Fibroblast of skin of right quadriceps (primary cell): ENCODE measurements at places on chromosomes 16 and 17.

DNA sequence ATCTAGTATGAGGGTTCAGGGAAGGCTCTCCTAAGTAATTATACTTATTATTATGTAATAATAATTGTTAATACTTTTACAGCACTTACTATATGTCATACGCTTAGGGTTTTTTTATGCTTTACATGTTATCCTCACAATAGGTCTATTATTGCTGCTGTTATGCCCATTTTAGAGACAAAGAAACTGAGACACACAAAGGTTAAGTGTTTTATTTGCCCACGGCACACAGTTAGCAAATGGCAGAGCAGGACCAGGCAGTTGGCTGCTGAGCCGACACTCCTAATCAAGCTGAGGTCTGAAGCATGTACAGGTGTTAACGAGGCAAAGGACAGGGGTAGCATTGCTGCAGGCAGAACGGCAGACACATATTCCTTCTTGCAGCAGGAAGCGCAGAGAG, 443.5 kb downstream of the GRIN2A start:
- DNase-seq = no peak

DNA sequence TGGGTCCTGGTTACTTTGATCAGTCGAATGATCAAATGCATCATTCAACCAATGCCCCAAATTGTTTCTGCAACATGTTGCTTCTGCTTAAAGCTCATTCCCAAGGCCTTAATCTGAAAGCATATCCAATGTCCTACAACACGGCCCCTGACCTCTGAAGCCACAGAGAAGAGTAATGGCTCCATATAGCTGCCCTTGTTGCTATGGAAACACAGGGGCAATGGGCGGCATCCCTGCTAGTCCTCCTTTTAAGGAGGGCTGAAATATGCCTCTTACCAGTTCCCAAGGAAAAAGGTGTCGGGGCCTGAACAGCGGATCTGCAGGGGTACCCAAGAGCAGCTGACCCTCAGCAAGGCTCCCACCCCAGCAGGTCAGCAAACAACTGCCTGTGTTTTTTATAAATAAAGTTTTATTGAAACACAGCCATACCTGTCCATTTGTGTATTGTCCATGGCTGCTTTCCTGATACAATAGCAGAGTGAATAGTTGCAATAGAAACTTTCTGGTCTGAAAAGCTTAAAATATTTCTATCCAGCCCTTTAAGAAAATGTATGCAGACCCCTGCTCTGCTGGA, 210.4 kb downstream of the XYLT1 start:
- no peak for DNase-seq

DNA sequence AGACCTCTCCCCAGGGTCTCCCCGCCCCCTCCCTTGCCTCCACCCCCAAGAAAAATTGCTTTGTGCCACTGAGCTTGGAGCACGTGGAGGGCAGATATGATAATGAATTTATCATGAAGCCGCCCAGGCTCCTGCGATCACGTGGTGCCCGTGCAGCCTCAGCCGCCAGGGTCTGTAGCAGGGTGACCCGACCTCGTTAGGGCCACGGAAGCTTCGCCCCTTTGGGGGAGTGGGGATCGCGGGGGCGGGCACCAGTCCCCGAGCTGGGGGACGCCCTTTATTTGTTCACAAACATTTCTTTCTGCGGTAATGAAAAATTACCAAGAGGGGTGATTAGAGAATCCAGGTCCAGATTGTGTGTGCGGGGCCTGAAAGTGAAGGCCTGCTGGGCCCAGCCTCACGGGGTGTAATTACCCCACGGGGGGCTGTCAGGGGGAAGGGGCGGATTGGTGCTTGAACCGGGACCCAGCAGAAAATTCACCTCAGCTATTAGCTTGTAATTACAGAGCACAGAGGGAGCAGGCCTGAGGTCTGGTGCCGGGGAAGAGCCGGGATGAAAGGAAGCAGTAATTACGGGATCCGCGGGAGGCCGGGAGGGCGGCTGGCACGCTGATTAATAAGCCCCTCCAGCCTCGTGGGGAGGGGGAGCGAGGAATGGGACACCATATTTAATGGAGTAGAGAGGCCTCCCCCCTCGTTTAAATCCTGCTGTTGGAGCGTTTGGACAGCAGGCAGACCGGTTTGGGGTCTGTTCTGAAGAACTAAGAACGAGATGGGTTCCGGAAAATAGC, 13.3 kb downstream of the GSE1 start:
- no peak for DNase-seq

- peak; percentile 24 for DNase-seq
Observed at GRCh38 chr17:77196251-77196650, 55.5 kb downstream of the SEC14L1 start.

DNA sequence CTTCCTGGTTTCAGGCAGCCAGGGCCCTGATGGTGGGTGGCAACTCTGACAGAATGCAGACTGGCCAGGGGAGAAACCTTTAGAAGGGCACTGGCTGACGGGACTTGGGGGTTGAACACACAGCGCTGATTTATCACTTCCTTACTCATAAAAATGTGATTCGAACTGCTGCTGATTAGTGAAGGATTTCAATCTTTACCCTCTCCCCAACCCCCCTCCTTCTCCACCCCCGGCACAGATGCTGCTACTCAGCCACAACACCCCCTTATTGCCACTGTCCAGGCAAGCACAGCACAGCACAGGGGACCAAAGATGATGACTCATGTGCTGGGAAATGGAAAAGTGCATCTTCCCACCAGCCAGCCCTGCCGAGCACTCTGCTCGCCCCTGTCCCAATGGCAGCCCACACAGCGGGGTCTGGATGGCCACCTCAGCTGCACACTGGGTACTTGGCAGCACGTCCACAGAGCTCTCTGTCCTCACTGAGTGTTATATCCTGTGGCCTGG, 70.1 kb downstream of the SMG6 start:
- peak; percentile 84 for DNase-seq

DNA sequence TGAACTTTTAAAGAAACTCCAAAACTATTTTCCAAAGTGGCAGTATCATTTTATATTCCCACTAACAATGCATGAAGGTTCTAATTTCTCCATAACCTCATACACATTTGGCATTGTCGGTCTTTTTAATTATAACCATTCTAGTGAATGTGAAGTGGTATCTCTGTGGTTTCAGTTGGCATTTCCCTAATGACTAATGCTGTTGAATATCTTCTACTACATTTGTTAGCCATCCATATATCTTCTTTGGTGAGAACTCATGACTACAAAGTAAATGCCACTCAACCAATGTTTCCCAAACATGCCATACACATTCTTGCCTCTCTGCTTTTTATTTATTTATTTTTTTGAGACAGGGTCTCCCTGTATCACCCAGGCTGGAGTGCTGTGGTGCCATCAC, 31.7 kb upstream of the TAOK1 start:
- DNase-seq = peak; percentile 28

- no peak for DNase-seq
Observed at GRCh38 chr16:17224350-17224749, 246.4 kb downstream of the XYLT1 start.

- no peak for DNase-seq
Observed at GRCh38 chr17:14084955-14085354, 15.7 kb downstream of the COX10 start.

- DNase-seq = no peak
Observed at GRCh38 chr16:12498077-12498476, 305.6 kb downstream of the CPPED1 start.

GRCh38 chr17:72825218-72825617, 267.3 kb downstream of the SLC39A11 start:
- no peak for DNase-seq

DNA sequence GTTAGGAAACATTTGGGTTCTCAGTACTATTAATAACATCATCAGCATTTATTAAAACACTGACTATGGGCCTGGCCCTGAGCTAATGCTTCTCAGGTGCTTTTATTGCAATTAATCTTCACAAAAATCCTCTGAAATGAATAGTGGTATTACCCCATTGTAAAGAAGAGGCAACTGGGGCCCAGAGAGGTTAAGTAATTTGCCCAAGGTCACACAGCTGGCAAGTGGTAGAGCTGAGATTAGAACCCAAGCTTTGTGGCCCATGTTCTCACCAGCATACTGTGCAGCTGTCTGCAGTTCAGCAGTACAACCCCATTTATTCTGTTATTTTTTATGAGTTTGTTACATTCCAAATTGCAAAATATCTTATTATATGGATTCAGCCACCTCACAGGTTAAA, 82.3 kb downstream of the TBC1D16 start:
- DNase-seq = no peak

DNA sequence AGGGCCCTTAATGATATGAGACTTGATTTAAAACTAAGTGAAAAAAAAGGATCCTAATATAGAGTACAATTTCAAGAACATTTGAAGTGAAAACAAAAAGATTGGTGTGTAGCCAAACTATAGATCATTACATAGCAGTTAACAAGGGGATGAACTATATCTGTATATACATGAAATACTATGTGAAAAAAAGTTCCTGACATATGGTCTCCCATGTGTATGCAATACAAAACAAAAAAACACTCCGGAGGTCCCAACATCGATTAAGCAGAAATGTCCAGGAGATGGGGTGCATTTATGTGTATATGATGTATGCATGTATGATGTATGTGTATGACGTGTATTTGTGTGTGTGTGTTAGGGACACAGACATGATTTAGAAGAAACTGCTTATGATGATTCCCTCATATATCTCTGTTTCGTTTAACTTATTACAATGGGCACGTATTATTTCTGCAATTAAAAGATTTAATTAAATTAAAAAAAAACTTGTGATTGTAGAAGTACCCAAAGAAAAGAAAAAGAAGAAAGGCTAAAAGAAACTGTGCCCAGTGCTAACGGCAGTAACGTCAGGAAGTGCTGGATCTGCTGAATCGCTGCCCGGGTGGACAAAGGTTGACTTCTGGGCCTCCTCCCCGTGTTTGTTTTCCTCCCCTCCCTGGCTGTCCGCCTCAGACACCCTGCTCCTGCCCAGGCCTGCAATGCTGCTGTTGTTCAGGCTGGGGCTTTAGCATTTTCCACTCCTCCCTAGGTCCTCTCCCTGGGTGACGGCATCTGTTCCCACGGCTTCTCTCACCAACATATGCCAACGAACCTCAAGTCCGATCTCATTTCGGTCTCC, 36.9 kb downstream of the TBX4 start:
- no peak for DNase-seq

DNA sequence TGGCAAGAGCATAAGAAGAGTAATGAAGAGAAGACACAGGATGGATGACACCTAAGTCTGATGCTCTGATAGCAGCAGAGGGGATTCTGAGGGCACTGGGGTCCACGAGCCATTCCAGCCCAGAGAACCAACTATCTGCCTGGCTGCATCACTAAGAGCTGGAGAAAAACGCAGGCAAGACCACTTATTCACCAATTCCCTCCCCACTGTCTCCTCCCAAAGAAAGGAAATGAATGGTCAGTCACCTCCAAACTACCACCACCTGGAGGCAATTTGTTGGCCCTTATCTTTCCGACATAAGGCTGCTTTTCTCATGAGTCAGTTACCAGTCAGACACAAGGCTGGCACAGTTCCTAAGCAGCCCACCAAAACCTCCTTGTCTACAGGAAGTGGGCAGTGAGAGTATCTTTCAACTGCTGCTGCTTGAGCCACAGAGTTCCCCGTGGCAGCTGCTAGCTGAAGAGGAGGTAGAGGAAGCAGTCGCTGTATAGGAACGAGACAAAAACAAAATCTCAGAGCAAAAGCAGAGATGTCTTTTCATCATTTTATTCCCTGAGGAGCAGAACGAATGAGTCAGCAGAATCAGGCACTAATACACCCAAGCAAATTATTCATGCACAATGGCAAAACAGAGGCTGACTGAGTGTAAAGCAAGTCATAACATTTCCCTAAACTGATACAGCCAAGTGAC, 111.1 kb downstream of the SMG6 start:
- DNase-seq = peak; percentile 99

GRCh38 chr17:55576996-55577586, 65.8 kb upstream of the SMIM36 start:
- peak; percentile 70 for DNase-seq

GRCh38 chr17:21467739-21468490, 91.8 kb downstream of the KCNJ12 start:
- no peak for DNase-seq

DNA sequence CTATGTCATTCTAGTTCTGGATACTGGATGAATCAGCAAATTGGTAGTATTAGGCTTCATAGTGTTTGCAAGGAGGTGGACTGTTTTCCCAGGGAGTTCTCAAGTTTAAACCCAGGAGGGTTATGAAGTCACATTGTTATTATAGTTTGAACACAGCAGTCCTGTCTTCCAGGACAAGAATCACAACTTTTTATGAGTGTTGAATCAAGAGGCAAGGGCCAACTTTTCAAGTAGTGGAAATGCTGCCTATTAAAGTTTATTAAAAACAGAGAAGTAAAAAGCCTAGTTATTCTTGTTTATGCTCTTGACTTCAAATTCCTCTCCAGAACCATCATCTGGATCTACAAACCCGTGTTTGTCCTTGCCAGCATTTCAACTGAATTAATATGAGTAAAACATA, 86.3 kb upstream of the GOT2 start:
- no peak for DNase-seq

DNA sequence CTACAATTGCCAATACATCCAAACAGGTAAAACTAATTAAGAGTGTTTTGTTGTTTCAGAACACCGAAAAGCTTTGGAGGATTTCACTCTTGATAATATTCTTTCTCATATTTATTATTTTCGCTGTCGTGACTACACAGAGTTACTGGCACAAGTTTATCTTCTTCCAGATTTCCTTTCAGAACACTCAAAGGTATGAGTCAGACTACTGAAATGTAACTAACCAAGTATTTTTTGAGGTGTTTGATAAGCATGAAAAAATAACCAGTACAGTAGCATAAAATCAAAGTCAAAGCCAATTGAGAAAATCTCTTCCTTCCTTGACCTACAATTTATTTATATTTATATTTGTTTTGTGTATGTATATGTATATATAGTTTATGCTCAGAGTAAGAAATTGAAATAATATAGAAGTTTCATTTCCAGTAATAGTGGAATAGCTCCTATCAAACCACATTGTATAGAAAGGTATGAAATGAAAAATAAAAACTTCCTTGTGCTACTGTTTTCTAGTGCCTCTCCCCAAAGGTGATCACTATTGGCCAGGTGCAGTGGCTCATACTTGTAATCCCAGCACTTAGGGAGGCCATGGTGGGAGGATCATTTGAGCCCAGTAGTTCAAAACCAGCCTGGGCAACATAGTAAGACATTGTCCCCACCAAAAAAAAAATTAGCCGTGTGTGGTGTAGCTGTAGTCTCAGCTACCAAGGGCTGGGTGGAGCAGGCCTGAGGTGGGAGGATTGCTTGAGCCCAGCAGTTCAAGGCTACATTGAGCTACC, 10.9 kb downstream of the RAD51C start:
- DNase-seq = peak; percentile 20

DNA sequence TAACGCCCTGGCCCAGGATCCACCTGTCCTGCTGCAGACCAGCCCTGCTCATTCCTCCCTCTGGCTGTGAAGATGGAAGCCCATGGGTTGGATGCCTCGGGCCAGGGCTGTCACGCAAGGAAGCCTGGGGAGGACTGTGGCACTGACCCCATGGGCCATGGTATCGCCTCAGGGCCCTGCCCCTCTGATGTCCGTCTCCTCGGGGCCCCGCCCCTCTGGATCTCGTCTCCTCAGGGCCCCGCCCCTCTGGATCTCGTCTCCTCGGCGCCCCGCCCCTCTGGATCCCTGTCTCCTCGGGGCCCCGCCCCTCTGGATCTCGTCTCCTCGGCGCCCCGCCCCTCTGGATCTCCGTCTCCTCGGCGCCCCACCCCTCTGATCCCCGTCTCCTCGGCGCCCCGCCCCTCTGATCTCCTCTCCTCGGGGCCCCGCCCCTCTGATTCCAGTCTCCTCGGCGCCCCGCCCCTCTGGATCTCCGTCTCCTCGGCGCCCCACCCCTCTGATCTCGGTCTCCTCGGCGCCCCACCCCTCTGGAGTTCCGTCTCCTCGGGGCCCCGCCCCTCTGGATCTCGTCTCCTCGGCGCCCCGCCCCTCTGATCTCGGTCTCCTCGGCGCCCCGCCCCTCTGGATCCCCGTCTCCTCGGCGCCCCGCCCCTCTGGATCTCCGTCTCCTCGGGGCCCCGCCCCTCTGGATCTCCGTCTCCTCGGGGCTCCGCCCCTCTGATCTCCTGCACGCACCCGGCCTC, 24.0 kb downstream of the METRNL start:
- DNase-seq = peak; percentile 59
